ENCODE measurements at places on chromosomes 6 and 20.

GRCh38 chr20:34582911-34583310 lies 24.4 kb downstream of the MAP1LC3A start:
- no peak for DNase-seq

DNA sequence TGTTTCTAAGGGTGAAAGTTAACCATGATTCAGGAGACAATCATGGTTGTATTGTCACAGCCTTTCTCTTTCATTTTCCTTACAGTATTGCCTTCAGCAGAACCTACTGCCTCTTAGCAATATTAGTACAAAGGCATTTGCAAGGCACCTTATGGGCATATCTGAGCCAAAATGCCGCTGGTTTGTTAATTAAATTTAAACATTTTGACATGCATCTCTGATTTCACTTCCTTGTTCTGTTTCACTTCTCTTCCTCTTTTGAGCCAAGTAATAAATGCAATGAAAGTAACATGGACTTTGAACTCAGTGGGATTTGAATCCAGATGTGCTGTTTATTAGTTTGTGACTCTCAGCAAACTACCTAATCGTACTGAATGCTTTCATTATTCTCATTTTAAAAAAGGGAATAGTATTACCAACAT lies 467.4 kb upstream of the CITED2 start:
- DNase-seq = no peak

- DNase-seq = no peak
Observed at GRCh38 chr6:47098570-47098993, 56.5 kb upstream of the ADGRF1 start.

DNA sequence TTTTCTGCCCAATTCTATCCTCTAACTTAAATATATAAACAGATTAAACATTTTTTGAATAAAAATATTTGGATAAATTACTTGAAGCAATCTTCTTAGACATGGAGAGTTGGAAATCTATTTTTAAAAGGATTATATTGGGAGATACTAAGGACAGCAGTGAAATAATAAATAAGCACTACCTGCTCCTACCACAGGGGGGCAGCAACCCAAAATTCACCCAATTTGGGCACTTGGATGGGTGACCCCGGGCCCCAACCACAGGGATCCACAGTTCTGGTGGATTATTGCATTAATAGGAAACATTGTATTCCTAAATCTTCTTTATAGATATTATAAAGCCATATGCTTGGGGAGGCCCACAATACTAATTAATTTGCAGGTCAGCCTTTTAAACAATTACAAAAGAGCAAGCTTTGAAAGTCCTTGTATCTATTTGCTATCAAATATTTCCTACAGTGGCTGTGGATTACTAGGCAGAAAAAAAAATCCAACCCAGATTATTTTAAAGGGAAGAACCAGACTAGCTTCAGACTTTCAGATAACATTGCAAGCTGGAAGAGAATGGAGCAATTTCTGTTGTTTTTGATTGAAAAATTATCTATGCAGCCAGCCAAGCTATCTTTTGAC lies 66.4 kb upstream of the PDE10A start:
- no peak for DNase-seq

- DNase-seq = no peak
Observed at GRCh38 chr20:58584051-58584824, 66.8 kb upstream of the STX16 start.

GRCh38 chr6:166907373-166907841 lies 48.9 kb downstream of the RNASET2 start:
- no peak for DNase-seq

DNA sequence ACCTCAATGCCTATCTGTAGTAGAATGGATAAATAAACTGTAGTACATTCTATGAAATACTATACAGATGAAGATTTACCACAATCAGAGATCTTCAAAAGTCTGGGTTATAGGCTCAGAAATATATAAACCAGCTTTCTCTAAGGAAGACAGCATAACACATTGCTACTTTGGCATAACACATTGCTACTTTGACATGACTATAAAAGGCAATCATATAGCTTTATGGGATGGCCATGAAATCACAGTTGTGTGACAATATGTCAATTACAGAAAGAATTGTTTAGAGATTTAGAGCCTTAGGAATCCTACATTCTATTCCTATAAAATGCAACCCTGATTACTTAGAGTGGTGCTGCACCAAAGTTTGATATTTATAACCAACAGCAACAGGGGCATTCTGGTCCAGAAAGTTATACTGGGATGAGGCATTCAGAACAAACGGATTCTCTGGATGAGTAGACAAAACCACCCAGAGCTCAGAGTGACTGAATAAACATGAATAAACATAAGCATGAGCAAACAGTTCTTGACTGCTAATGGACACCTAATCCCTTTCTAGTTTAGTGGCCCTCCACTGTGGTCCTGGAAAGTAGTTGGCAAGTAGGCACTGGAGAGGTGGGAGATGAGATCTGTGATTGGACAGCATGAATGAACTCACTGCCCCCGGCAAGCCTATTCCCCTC lies 12.0 kb downstream of the TTI1 start:
- no peak for DNase-seq

DNA sequence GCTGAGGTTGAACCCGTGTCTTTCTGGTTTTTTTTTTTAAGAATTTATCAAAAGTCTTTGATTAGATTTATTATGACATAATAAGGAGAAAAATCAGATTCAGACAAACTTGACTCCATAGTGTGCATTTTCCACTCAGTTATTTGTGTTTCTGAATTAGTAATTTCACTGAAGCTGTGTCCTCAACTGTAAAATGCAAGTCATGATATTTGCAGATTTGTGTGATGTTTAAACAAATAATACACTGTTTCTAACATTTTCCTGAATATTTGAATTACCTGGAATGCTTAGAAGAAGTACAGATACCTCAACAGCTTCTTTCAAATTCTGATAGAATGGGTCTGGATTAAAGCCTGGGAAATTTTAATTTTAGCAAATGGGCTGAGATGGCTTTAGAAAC lies 1050.3 kb upstream of the MAP3K7 start:
- no peak for DNase-seq

DNA sequence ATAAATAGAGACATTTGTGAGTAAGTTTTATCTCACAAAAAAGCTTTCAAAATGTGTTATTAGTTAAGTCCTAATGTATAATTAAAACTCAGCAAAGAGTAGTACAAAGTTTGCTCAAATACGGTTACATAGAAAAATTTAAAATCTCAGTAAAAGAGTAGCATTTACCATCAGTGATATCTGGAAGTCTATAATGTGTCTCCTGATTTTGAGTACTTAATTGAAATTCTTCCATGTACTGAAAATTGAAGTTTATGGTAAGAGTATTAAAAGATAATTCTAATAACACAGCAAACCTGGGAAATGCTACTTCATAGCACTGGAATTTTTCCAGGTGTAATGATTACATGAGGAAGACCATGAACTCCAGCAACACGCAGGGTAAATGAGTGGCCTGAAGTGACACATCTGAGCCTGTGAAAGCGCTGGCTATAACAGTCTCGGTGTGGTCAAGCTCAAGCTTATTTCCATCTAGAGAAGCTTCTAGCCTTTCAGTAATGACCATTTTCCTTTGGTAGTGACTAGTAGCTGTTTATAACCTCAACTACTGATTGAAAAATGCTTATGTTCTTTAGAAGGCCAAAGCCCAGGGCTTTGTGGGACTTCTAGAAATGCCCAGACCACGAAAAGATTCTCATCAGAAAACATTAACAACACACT lies 203.2 kb downstream of the ISM1 start:
- no peak for DNase-seq

GRCh38 chr6:10613723-10614122 lies 80.7 kb downstream of the C6orf52 start:
- no peak for DNase-seq

DNA sequence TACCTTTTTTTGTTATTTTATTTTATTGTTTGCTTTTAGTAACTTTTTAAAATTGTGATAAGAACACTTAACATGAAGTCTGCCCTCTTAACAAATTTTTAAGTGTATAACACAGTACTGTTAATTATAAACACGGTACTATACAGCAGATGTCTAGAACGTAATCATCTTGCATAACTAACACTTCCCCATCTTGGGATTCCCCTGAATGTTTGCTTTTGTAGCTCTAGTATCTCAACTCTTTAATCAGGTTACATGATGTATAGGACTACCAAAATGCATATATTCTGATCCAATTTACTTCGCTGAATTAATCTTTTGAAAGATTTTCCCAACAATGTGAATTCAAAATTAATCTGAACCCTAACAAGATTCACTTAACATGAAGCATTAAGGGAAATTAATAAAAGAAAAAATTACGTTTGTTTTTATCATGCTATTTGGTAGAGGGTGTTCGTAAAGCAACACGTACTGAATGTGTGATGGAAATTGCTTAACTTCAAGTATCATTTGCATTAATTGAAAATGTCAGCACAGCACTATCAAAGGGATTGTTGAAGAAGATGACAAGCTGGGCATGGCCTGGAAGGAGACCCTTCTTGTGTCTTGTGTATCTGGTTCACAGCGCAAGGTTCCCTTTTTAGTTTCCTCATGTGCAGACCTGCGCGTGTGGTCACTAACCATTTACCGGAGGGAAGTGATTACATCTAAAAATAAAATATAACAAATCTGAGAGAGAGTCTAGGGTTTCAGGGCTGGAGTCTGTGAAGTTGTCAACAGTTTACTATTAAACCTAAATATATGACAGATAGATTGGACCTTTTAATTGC lies 15.2 kb downstream of the COL19A1 start:
- DNase-seq = no peak

DNA sequence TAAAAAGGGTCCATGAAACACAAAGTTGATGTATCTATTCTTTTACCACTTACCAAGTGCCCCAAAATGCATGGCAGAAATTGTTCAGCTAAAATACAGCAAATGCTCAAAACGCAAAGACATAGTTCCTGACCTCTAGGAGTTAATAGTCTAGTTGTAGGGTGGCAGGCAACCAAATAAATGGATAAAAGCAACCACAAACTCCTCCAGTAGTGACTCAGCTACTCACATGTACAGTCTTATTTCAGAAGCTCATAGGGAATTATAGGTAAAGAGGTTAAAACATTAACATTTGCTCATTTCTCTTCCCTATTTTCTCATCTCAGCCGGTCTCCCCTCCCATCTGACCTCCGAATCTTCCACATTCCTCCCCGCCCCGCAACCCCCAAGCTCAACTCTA lies 143.9 kb upstream of the INSM1 start:
- DNase-seq = no peak

- DNase-seq = no peak
Observed at GRCh38 chr6:104014163-104014959, 845.4 kb downstream of the HACE1 start.

DNA sequence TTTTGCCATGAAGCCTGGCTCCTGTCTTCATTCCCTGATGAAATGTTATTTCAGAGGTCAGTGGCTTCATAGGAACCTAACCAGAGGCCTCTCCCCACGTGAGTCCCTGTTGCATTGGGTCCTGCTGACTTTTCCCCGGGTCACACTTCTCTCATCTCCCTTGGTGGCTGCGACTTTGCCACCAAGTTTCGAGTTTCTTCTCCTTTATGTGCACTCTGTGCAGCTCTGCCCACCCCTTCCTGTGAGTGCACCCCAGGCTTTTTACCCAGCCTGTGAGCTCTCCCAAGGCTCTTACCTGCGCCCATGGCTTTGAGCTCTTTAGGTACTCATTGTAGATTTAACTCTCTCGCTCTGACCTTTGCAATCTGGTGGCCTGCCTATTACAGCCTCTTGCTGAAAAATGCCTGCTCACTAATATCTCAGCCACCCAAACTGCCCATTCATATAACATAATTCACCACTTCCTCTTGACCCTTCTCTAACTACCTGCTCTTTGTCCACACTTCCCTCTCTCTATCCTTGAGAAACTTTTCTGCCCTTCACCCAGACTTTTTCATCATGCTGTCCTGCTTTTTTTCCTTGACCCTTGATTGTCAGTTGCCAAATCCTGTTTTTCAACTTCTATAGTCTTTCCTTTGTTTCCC lies 105.9 kb downstream of the SASH1 start:
- no peak for DNase-seq

DNA sequence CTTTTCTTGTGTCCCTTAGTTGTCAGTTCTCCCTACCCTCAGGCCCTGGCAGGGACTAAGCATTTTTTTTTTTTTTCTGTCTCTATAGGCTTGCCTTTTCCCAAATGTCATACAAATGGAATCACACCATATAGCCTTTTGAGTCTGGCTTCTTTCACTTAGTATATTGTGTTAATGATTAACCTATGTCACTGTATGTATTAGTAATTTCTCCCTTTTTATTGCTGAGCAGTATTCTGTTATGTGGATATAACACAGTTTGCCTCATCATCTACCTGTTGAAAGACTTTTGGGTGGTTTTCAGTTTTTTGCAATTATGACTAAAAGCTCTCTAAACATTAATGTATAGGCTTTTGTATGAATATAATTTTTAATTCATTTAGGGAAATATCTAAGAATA lies 16.0 kb upstream of the FBXO30 start:
- no peak for DNase-seq

GRCh38 chr6:43005844-43006243 lies 7.9 kb downstream of the MEA1 start:
- DNase-seq = no peak

- no peak for DNase-seq
Observed at GRCh38 chr6:122692175-122692598, 82.0 kb downstream of the PKIB start.

DNA sequence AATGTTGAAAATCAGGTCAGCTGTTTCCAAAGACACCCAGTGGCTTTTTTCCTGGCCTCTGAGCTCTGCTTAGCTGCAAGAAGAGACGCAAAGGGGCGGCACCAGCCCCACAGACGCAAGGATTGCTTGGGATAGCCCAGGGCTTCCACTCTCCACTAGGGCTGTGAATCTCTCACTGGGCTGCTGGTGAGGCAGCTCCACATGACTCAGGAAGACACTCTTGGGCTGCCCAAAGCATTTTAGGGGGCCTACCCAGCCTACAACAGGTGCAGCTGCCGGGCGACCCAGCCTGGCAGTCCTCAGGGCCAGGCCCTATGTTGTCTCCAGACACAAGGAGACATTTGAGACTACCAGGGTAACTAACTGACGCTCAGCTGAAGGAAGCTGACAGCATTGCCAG lies 59.8 kb downstream of the FAM50B start:
- DNase-seq = no peak

DNA sequence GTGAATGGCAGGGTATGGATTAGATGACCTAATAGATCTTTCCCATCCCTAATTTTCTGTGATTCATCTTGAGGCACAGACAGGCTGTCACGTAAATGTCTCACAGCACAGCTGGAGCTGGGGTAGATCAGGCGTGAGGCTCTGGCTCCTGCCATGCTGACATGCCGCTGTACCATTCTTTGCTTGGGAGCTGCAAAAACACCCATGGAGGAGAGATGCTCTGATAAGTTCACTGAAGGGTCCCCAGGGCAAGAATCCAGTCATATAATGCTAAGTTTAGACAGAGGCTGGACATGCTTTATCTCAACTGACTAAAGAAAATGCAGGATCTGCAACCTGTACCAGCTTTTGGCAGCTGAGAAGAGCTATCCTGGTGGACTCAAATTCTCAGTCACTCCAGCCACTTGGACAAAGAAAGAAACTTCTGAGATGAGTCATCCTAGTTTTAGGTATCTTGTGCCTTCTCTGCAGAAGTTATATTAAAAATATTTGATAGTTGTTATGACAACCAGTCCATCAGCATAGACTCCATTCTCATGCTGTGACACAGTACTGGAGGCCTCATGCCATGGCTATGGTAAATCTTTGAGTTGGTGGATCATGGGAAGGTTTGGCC lies 185.1 kb upstream of the RAB32 start:
- DNase-seq = no peak
